Cortex of kidney (tissue), 1 donor: ENCODE measurements at places on chromosomes 5 and 9.

DNA sequence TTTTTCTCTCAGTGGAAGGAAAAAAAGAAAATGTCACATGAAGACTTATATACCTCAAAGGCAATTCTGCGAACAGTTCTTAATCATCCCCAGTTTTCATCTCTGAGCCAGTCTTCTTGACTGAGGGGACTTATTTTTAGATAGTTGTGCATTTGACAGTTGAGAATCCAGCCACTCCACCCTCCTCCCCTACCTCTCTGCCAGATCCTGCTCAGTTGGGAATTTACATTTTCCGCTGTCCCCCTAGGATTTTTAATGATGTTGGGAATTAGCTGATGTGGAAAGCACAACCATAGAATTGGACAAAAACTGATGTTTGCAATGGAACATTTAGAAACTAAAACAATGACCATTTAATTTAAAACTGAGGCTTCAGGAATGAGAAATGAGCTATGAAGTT is 194.3 kb upstream of the PIK3R1 start:
- DNase-seq = no peak

- no peak for DNase-seq
These were observed 730.0 kb upstream of the ADAMTS16 start for GRCh38 chr5:4410151-4410550.

GRCh38 chr5:68884144-68884754 is 209.6 kb upstream of the SLC30A5 start:
- DNase-seq = no peak

- no peak for DNase-seq
These were observed 19.9 kb upstream of the SLC6A3 start for GRCh38 chr5:1465117-1465516.

GRCh38 chr9:110128664-110129329 is 79.2 kb downstream of the C9orf152 start:
- DNase-seq = no peak

DNA sequence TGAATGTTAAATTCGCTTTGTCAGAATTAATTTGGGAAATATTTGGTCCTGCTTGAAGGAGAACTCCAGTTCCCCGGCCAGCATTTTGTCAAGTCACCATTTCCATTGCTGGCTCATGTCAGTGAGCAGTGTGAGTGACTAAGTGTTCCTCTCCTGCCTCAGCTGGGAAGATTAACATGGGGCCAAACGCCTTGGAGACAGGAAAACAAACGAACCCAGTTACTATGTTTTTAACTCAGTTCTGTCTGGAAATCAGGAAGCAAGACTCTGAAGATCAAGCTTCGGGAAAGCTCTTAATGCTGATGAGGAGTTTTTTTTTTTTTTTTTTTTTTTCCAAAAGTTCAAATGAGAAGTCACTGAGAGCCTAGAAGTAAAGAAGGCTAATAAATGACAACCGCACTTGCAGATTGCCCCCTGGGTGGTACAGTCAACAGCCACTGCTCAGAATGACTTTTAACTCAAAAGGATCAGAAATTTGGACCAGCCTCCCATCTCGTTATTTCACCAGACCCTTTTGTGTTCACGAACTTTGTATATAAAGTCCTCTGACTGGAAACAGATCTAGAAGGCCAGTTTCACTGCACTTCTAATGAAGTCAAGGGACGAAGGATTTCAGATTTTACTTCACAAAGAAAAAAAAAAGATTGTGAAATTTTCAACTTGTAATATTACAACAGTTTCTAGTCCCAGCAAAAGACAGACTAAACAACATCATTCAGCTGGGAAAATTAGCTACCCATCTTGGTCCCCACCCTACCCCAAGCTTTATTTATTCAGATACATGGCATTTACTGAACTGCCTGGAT is 121.3 kb downstream of the LHFPL2 start:
- no peak for DNase-seq

GRCh38 chr9:3036333-3036700 is 192.4 kb upstream of the PUM3 start:
- DNase-seq = no peak

GRCh38 chr5:144191531-144191930 is 20.9 kb downstream of the KCTD16 start:
- no peak for DNase-seq

DNA sequence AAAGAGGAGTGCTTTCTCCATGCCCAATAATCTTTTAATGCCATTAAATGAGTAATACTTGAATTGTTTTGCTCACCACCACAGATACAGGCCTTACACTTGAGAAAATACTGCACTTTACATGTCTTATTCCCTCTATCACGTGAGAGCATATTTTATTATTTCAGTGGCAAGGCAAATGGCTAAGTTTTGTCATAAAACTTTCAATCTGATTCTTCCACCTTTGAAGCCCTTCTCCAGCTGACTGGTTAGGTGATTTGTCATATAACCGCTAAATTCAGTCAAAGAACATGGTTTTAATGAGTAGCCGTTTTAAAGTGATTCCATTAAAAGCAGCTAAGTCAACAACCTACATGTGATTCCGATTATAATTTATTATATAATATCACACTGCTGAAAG is 43.8 kb downstream of the FAT2 start:
- no peak for DNase-seq

- DNase-seq = no peak
These were observed 9.0 kb upstream of the ZNF79 start for GRCh38 chr9:127415141-127415540.

DNA sequence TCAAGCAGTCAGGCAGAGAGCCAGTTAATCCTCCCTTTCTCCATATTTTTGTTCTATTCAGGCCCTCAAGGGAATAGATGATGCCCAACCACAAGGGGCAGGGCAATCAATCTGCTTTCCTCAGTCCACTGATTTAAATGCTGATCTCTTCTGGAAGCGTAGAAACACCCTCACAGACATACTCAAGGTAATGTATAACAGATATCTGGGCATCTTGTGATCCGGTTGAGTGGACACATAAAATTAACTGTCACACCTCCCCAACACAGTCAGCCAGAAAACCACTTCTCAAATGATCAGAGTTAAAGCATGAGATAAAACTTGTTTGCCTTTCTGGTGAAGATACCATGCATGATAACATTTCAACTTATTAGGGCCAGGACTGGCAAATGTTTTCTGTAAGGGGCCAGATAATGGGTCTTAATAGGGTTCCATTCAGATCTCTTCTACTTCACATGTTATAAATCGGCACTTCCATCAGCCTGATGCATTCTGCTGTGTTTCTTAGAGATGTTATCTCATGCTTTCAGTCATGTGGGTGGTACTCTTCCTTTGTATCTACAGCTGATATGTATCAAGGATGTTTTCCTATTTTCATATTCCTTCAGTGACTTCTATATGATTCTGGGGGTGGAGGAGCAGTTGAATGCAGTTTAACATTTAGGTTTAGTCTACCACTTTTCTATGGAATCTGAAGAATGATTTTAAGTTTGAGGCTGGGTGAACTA is 58.9 kb upstream of the CNTLN start:
- DNase-seq = no peak

- DNase-seq = no peak
These were observed 8.4 kb downstream of the PTCH1 start for GRCh38 chr9:95508242-95508967.

DNA sequence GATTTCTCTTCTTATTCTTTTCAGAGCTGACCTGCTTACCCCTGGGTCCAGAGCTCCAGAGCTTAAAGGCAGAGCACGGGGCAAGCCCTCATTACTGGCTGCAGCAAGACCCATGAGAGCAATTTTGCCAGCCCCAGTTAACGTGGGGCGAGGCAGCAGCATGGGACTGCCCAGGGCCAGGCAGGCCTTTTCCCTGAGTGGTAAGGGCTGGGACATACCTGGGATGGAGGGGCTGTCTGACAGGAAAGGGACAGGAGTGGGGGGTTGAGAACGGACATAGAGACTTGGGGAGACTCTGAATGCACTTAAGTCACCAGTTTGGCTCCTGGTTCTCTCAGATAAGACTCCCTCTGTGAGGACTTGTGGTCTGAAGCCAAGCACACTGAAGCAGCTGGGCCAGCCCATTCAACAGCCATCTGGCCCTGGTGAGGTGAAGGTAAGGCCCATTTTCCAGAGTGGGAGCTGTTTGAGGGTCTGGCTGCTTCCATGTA is 26.2 kb downstream of the HMGXB3 start:
- no peak for DNase-seq

- DNase-seq = no peak
These were observed 99.0 kb upstream of the SSBP2 start for GRCh38 chr5:81849770-81850367.

- no peak for DNase-seq
These were observed 69.1 kb downstream of the NIPBL start for GRCh38 chr5:36945687-36946086.

DNA sequence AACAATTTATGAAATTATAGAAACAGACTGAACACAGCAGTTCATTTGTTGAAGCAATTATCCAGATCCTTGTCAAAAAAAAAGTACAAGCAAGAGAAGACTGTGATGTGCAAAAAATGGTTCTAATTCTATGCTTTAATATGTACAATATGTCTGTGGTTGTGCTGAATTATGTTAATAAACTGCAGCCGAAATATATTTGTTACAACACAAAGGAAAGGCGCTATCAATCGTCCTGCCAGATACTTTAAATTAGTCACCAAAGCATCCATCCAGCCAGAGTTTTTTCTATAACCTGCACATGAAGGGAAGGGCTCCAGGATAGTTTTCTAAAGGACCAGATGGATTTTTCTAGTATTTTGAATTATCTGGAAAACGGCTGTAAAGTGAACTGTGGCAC is 259.5 kb downstream of the BNC2 start:
- no peak for DNase-seq

- DNase-seq = no peak
These were observed 652.3 kb downstream of the BNC2 start for GRCh38 chr9:16217943-16218701.

DNA sequence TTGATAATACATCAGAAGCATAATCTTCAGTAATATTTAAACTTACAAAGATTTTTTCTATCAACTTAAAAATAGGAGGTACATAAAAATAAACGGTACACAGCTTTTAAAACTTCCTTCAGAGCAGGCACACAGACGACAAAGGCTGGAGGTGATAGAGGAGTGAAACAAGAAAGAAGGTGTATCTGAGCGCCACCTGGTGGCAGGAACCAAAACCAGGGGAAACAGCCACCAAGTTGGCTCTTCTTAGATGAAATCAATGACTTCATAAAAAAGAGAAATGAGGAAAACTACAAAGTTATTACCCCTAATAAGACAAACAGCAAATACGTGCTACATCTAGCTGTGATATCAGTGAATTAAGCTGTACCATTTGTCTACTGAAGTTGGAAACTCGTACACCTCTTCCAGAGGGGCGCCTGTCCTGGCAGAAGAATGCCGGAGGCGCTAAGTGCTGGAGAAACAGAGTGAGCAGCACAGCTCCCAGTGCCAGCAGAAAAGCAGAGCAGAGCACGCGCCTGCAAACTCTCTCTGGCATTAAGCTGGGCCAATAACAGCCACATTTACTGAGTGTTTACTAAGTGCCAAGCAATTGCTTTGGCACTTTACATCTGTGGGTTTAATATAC is 85.9 kb downstream of the SETX start:
- no peak for DNase-seq

GRCh38 chr9:87503430-87503829 is 5.8 kb downstream of the DAPK1 start:
- no peak for DNase-seq

DNA sequence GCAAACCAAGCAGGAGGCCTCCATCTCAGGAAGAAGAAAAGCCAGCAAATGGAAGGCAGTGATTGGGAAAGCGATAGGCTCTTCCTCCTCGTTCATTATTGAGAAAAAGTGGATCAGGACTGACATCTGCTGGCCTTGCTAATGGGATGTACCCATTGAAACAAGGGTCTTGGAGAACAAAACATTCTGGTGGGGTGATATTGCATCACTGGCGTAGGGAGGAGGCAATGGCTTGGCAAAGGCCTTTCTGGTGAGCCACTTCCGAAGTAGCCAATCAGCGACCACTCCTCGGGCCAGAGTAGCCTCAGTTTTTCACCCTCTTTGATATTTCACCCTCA is 86.7 kb upstream of the NFIB start:
- DNase-seq = no peak
